CD4-positive, CD25-positive, alpha-beta regulatory T cell (primary cell): ENCODE measurements at places on chromosomes 7 and 10.

DNA sequence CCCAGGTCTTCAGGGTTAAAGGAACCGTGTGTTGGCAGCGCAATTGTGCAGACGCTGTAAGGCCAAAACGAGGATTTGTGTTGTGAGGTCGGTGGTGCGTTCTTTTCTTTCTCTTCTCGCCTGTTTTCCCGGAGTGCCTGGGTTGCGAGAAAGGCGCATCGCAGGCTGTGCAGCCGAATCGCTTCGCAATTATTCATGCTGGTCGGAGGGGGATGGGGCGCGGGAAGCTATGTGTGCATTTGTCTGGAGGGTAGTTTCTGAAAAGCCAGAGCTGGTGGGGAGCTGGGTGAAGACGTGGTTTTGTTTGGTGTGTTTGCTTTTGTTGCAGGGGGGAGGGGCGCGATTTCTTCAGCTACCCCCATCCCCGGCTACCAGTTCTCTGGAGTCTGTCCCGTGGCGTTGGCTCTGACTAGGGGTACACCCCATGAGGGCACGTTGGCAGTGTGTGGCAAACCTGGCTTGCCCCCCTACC lies 2.1 kb downstream of the MXI1 start:
- DNase-seq: no peak

DNA sequence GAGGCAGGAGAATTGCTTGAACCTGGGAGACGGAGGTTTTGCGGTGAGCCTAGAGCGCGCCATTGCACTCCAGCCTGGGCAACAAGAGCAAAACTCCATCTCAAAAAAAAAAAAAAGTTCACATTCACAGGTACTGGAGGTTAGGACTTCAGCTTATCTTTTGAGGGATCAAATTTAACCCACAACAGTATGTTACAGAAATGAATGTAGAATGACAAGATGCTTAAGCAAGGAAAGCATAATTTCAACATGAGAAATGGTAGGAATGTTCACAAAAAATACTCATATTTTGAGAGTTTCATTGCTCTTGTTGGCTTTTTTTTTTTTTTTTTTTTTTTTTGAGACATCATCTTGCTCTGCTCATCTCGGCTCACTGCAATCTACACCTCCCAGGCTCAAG lies 1.9 kb upstream of the HERC4 start:
- no peak for DNase-seq

DNA sequence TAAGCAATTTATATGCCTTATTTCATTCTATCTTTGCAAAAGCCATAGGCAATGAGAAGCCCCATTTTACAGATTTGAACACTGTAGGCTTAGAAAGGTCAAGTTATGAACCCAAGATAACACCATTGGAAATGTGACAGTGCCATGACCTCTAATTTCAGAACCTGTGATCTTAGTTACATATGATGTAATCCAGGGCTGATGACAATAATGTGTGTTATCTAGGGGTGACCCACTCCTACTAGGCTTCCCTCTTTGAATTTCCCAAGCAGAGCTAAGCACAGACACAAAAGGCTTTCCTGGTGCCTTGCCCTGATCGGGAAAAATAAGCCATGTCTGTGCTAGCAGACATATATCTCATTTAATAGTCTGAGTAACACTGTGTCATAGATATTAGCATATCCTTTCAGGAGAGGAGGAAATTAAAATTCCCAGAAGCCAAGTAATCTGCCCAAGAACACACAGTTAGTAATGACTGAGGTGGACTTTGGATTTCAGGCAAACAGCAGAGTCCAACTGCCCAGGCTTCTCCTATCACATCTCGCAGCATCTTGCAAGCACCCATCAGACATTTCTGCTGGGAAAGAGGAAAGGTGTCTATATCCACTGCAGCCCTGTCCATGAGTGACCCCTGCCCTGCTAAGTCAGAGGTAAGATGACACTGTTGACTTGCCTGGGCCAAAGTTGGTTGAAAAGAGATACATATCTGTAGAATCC lies 2.8 kb upstream of the TECTB start:
- no peak for DNase-seq

GRCh38 chr10:67629461-67629971 lies 66.5 kb downstream of the CTNNA3 start:
- DNase-seq: no peak

GRCh38 chr10:21327289-21327993 lies 198.0 kb downstream of the SKIDA1 start:
- no peak for DNase-seq

DNA sequence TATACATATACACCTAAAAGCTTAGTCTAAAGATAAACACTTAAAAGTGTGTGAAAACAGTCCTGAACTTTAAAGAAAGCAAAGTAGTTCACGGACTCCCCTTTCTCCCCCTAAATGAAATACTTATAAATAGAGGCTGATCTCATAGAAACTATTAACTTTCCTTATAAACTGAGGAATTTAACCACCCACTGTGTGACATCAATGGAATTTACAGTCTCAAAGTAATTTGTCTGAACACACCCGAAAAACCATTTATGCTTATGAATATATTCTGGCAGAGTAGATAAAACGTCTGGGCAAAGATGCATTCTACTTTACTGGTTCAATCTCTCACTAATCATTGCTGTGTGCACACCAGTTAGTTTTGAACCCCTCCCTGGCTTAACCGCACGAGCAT lies 181.8 kb upstream of the DGKB start:
- no peak for DNase-seq

- DNase-seq: no peak
These were observed 7.4 kb upstream of the KAZALD1 start for GRCh38 chr10:101054351-101054750.

DNA sequence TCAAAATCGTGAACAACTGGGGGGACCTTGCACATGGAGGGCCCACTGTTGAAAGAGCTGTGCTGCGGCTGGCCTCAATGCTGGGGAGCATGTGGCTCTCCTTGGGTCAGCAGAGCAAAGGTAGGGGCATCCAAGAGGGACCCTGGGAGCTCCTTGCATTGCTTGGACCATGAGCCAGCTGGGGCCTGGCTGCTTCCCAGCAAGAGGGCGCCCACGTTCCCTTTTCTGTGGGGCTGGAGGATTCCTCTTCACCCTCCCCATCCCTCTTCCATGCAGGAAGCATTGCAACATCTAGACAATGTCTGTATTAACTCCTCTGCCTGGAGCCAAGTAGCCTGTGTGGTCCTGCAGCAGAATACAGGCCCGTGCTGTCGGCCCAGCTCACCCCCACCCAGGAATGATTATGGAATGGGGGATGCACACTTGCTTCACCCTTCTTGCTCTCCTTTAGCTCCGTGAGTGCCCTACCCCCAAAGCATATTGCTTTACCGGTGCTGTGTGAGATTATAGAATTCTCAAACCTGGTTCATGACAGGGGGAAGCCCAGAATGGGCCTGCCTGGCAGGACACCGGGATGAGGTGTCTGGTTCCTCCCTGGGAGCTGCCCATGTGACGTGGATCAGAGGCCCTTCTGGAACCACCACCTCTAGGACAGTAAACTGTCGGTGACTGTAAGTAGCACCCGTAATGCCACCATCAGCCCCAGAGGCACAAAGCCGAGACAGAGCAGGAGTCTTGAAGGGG lies 61.9 kb downstream of the SYPL1 start:
- DNase-seq: no peak

DNA sequence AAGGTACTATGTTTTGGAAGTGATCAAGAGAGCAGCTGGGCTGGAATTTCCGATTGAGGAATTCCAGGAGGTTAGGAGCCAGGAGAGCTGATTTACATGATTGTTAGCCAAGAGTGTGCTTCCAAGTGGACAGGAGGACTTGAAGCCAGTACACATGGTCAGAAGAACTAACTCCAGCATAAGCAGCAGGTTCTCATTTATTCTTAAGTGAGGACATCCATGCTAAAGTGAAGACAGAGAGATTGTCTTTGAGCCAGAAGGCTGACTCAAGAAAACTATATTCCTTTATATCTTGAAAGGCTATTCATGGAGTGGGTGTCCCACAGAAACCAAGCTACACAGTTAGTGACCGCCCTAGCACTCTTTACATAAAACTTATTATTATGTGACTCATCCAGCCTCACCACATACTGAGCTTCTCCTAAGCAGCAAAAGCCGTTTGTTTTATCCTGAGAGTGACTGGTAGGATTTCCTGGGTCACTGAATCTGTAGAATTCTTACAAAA lies 56.7 kb upstream of the SEMA3A start:
- no peak for DNase-seq

GRCh38 chr7:105429746-105430612 lies 41.3 kb upstream of the SRPK2 start:
- DNase-seq: peak; percentile 19

DNA sequence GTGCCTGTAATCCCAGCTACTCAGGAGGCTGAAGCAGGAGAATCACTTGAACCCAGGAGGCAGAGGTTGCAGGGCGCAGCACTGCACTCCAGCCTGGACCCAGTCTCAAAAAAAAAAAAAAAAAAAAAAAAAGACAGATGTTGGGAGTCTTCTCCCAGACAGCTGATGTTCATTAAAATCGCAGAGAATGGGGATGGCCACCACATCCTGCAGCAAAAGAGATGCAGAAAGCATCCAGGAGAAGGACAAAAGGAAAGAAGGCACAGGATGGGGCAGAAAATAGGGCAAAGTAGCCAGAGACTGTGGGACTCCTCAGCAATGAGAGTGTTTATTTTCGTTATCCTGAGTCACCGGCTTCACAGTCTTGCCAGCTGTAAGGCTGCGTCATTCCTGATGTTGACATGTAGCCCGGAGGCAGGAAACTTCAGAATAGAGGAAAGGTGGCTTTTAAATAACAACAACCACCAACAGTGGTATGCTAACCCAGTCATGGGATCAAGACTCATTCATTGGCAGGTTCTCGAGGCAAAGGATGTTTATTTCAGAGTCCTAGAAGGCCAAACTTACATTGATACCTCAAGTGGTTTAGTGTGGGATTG lies 149.5 kb upstream of the SVIL start:
- DNase-seq: no peak

GRCh38 chr7:90244565-90244908 lies 437 bp upstream of the CFAP69 start:
- DNase-seq: no peak

- DNase-seq: no peak
These were observed 177.1 kb upstream of the PTER start for GRCh38 chr10:16259726-16260125.

DNA sequence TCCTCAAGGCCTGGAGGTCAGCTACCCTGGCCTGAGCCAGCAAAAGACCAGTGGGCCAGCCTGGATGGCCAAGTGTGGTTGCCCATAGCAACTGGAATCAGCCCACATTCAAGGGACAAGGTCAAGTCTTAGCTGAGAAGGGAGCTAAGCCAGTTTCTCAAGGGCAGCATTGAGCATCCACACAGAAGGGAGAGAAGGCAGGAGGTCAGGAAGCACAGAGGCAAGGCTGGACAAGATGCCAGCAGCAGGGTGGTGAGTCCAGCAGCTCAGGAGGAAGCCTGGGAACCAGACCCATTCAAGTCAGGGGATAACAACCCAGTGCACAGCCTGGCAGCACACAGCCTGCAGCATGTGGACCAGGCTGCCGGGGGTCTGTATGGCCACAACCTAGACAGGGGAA lies 54.0 kb upstream of the ZMIZ1 start:
- DNase-seq: no peak

DNA sequence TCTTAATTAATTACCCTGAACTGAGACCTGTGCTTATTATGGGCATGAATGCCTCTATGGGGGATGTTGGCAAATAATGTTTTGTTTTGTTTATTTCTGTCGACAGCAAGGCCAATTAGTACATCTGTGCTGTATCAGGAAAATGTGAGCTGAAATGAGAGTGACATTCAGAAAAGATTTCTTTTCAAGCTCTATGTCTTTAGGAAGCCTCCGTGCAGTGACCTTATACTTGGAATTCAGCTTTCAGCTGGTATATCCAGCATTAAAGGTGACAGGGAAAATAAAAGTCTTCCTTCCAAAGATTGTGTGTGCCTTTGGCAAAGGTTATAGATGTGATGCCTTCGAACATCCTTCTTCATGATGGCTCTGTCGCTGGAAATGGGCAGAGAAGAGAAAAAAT lies 1061.1 kb downstream of the SORCS3 start:
- no peak for DNase-seq

- DNase-seq: no peak
These were observed 44.3 kb downstream of the PFKP start for GRCh38 chr10:3111621-3112163.

DNA sequence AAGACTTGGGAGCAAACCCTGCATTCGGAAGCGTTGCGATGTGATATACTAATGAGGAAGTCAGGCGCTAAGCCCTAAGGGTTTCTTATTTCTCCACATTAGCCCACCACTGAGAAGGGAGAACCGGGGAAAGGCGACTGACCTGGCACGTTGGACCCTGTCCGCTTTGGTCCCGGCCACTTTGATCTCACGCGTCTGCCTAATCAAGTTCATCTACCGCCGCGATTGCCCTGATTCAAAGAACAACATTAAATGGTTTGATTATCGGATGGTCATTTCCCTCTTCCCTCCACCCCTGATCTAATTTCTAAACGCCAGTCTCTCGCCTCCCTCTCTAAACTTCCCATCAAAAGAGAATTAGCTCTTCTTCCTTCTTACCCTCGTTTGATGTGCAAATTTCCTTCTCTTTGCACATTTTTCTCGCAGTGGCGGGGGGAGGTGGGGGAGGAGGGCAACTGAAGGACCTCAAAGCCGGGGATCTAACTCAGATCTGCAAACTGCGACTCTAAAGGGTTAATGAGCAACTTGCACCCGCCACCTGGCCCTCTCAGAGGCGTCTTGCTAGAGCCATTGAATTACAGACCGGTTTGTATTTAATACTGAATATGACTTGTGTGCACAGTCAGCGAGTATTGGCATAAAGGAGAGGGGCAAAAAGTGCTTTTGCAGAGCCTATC lies 687 bp upstream of the DKK1 start:
- no peak for DNase-seq

DNA sequence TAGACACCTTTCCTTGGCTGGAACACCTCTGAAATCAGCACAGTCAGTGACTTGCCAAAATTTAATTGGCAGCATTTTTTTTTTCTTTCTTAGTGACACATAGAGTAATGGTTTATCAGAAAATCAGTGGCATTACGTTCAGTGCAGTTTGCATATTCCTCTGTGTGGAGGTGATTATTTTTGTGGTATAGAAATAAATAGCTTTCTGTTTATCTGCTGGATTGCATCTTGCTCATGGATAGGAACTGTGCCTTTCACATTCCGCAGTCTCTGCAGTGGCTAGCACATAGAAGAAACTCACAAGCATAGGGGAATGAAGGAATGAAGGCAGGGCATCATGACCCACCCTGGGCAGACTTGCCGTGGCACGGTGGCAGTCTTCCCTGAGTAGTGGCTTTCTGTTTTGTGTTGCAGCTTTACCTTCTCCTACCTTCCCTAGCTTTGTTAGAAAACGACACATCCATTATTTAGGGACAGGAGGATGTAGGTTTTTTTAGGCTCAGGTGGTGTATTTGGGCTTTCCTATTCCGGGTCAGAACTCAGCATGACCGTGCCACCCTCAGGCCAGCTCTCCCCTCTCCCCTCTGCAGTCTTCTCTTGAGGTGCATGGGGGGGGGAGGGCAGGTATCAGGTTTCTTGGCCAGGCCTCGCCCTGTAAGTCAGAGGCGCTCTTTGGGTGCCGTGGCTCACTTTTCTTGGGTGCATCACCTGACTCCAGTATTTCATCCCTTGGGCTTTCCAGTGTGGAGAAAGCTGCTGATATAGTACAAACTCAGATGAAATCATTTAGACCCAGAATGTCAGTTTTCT lies 112.5 kb upstream of the GJD4 start:
- DNase-seq: no peak

GRCh38 chr7:151334628-151335027 lies 7.0 kb upstream of the NUB1 start:
- DNase-seq: no peak
